NCI-H1105 treated with DMSO at 0.1 percent for 48 hours (cell line): ENCODE measurements at places on chromosomes 11 and 22.

DNA sequence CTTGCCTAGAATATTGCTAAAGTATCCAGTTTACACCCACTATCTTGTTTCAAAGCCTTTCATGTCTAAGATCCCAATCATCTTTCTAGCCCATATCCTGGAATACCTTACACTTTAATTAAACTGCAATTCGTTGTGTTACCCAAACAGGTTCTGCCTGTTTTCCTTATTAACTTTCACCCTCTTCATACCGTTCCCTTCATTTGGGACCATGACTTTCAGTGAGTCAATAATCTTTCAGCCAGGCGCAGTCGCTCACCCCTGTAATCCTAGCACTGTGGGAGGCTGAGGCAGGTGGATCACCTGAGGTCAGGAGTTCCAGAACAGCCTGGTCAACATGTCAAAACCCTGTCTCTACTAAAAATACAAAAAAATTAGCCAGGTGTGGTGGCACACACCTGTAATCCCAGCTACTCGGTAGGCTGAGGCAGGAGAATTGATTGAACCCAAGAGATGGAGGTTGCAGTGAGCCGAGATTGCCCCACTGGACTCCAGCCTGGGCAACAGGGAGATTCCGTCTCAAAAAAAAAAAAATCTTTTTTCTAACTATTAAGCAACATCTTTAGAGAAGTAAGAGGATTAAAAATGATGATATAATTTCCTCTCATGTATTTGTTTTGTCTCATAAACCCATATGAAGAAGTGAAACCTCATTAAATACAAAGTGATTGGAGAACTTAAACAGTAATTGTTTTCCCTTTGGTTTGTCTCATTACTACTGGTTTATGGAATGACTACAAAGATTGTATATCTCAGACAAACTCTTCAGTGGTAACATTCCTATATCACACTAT lies 20.7 kb downstream of the DMC1 start:
- no peak for DNase-seq

DNA sequence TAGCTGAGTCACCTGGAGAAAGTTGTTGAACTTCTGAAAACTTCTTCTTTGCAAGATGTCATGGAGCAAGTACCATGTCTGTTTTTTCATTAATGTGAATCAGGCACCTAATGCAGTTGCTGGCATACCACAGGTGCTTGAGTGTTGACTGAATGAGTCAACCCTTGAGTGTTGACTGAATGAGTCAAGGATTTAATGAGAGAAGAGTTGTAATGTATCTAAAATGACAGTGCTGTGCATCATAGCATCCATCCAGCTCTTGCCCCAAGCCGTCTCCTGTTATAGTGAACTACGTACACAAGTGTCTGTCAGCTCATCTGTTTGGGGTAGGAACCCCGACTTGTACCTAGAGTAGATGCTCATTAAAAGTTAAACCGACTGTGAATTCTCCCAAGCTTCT lies 93.1 kb downstream of the CWC15 start:
- DNase-seq = no peak

DNA sequence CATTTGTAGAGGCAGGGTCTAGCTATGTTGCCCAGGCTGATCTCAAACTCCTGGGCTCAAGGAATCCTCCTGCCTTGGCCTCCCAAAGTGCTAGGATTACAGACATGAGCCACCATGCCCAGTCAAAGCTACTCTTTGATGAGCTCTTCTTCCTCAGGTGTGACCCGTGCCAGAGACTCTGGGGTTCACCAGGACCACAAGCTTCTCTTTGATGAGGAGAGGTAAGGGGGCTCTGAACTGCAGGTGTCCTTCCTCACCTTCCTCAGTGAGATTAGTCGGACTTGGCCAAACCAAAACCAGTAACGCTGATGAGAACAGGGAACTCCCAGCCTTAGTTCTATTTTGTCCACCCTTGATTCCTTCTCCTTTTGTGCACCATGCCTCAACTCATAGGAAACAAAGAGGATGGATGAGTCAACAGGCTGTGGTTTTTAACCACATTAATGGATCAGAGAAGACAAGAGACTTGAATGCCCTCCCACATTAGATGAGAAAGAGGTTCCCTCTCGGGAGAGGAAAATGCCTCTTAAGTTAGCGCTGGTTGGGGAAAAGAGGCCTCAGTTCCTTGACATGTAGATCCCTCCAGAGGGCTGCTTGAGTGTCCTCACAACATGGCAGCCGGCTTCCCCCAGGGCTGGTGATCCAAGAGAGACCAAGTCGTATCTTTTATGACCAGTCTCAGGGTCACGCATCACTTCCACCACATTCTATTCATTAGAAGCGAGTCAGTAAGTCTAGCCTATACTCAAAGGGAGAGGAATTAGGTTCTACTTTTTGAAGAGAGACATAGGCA lies 25.7 kb upstream of the CTR9 start:
- no peak for DNase-seq

GRCh38 chr22:30573594-30574094 lies 821 bp downstream of the GAL3ST1 start:
- peak; percentile 17 for DNase-seq

DNA sequence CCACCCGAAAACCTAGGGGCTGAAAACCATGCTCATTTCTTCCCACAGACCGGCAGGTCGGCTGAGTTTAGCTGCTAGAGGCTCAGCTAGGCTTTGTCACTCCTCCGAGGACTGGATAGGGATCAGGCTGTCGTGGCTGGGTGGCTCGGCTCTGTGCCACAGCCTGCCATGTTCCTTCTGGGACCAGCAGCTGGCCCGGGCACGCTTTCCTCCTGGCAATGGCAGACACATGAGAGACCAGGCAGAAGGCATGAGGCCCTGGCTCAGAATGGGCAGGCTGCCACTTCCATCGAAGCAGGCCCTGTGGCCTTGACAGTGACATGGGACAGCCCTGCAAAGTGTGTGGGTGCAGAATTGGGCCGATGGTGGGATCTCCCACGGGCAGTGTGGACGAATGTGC lies 20.9 kb downstream of the PARVG start:
- DNase-seq = no peak

DNA sequence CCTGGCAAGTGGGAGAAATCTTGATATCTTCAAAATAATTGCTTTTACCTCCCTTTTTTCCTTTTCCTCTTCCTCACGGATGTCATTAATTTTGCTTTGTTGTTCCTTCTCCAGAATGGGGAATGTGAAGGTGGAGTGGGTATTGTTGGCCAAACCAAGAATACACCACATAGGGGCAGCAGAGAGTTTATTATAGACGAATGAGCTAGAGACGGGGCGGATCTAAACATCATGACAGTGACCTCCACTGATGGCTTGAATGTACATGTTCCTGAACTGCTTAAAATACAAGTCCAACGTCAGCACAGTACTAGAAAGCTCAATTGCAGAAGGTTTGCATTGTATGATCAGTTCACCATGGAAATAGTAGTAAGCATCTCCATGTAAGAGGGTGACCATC lies 122.3 kb upstream of the SNX19 start:
- DNase-seq = peak; percentile 53

DNA sequence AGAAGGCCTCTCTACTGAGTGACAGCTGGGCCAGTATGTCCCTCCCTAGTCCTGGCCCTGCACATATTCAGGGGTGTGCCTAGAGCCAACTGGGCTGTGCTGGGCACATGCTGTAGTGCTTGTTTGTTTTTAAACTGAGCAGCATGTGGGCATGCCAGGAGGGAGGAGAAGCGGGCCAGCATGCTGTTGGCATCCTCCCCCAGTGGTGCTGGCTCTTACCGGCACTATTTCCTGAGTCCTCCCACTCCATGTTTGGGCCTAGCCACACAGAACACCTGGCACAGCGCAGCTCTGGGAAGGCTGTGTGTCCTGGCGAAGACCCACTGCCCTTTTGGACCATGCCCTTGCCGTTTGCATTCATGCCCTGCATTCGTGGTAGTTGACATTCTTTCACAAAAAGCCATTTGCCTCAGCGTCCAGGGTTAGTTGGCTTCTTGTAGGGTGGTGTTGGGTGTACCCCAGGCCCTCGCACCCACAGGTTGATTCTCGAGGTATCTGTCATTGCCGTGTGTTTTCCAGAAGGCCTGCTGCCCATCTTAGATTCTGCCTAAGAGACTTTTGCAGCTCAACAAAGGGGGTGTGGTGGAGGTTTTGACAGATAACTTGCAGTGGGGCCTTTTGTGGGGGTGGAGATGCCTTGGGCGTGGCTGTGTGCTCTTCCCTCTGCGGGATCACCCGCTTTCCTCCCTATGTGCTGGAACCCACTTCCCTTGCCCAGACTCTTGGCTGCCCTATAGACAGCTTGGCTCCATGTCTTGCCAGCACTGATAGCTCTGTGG lies 13.6 kb downstream of the DGCR8 start:
- DNase-seq = no peak

DNA sequence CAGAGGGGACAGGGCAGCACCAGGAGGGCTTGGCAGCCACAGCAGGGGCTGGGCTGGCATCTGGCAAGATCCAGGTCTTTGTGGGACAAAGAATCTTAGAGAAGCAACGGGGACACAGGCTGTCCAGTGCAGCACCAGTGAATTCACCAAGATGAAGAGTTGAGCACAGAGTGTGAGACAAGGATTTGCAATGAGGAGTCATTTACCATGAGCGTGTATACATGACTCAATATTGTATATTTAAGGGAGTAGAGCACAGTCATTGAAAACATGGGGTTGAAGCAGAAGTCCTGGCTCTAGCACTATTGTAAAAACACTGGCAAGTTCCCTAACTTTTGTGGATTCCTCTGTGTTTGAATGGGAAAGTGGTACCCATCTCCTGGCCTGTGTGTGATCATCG lies 3.5 kb downstream of the APOL1 start:
- DNase-seq = no peak

- peak; percentile 28 for DNase-seq
These were observed 789.4 kb upstream of the KIRREL3 start for GRCh38 chr11:127789927-127790326.

DNA sequence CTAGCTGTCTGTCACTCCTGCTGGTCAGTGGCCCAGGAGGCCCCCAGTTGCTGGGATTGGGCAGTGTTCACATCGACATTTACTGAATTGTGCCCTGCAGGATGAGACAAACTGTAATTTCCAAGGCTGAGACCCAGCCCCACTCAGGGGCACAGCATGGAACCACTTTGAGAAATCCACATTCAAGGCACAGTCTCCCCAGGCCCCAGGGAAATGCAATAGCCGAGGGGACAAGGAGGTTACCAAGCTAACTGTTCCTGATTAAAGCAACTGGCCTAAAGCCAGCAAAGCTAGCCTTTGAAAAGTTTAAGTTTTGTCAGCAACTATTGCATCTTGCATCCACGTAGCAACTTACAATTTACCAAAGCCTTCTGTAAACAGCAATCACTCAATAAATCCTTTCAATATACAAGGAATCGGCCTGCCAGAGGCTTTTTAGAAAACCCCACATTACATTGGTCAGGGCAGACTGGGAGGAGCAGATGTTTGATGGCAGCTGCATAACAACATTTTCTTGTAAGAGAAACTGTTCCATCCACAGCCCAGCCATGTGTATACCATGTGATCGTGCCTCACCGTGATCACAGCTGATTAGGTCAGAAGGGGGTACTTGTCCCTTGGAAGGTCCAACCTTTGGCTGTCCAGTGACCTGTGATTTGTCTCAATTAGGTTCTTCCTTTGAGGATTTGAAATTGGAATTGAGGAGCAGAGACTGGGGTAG lies 103.9 kb downstream of the TENM4 start:
- no peak for DNase-seq

GRCh38 chr11:128462922-128463321 lies 124.4 kb downstream of the ETS1 start:
- no peak for DNase-seq

DNA sequence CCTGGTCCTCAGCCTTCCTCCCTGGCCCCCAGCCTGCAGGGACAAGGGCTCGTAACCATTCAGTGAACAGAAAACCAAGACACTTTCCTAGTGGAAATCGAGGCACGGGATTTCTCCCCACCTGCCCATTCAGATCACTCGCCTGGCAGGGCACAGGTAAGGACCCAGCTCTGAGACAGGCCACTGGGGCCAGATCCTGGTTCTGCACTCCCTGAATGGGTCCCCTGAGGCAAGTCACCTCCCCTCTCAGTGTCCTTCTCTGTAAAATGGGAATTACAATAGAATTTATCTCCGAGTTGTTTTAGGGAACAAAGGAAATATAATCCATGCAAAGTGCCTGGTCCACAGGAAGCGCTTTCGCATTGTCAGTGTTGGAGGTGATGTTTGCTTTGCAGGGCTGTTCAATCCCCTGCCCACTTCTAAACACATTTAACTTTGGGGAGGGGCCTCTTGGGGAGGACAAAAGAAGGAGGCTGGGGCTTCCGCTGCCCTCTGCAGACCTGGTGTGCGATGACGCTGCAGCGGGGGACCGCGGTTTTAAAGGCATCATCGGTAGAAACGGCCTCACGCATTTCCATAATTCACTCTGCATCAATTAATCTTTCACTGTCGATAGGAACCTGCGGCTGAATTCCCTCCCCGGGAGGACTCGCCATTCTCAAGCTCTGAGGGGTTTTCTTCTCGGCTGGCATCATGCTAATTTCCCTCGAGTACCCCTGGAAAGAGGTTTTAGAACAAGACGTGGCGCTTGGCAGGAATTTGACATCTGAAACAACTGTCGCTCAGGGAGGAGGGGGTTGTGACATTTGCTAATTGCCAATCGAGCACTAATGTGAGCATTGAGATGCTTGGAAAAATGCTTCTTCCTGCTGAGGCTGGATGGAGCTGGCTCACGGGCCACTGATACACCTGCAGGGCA lies 70.4 kb upstream of the FGF3 start:
- peak; percentile 48 for DNase-seq

DNA sequence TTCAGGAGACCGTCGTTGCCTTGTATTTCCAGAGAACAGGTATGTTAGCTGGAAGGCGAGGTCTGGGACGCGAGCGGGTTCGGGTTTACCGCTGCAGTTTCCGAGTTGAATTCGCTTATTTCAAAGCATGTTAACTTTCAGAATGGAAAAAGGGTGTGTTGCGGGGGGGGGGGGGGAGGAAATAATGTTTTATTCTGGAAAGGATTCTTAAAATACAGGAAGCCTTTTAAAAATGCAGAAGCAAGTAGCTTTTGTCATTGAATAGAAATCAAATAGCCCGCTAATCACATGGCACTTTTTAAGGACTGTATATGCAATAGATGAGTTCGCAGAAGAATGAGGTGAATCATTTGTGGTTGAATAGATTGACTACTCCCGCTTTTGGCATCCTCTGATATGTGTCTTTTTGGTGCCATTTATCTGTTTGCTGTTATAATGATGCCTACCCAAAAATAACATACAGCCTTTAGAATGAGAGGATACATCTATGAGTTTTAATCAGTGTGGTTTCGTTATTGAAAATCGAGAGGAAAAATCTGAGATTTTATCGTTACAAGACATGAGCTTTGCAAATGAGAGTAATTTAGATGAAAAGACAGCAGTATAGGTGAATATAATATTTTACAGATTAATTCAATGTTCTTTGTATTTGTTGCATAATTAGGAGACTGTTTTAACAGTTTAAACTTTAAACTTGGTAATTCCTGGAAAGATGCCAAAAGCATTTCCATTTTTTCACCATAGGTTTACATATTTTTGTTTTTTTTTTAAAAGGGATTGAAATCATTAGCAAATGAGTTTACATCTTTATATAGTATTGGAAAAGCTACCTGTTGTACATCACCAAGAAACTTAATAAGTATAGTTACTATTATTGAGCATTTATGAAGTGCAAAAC lies 1.7 kb downstream of the PDE3B start:
- DNase-seq = peak; percentile 63

GRCh38 chr11:12540913-12541582 lies 133.2 kb upstream of the TEAD1 start:
- no peak for DNase-seq
